ENCODE measurements at places on chromosomes 1 and 21. TPM values are rescaled to one million over a fixed set of nuclear protein-coding genes. Genes with fewer than 3 reads are reported as not detected.

CCDC190 gene
- total RNA-seq = 1.5 TPM

SPRR2F gene
- total RNA-seq = not detected

SLC22A15 gene
- total RNA-seq = 1.9 TPM

NBPF11 gene
- 5.9 TPM for total RNA-seq

TRIM46 gene
- 4.2 TPM for total RNA-seq

GBP3 gene
- total RNA-seq = 9.0 TPM

RNF186 gene
- total RNA-seq = not detected

KRTAP11-1 gene
- not detected for total RNA-seq

SMCP gene
- not detected for total RNA-seq
